ENCODE measurements at places on chromosomes 16 and 17. TPM values are rescaled to one million over a fixed set of nuclear protein-coding genes. Genes with fewer than 3 reads are reported as not detected.

Gene SPECC1
- total RNA-seq = 30.9 TPM

Gene YPEL2
- total RNA-seq = 7.8 TPM

DNA sequence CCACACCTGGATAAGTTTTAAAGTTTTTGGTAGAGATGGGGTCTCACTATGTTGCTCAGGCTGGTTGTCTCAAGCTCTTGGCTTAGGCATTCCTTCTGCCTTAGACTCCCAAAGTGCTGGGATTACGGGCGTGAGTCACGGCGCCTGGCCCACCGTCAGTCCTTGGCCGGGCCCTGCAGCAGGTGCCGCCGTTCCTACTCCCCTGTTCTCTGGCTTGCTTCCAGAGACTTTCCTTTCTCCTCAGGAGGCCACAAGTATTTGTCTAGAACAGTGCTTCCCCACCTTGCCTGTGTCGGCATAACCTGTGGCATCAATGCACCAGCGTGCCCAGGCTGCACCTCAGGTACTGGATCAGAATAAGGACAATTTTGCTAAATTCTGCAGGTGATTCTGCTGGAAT is 3.0 kb upstream of the MGAT5B start:
- DNase-seq = no peak

GRCh38 chr16:15694499-15694898 is 44.5 kb downstream of the NDE1 start:
- DNase-seq = no peak

Gene MYH3
- total RNA-seq = 0.50 TPM

DNA sequence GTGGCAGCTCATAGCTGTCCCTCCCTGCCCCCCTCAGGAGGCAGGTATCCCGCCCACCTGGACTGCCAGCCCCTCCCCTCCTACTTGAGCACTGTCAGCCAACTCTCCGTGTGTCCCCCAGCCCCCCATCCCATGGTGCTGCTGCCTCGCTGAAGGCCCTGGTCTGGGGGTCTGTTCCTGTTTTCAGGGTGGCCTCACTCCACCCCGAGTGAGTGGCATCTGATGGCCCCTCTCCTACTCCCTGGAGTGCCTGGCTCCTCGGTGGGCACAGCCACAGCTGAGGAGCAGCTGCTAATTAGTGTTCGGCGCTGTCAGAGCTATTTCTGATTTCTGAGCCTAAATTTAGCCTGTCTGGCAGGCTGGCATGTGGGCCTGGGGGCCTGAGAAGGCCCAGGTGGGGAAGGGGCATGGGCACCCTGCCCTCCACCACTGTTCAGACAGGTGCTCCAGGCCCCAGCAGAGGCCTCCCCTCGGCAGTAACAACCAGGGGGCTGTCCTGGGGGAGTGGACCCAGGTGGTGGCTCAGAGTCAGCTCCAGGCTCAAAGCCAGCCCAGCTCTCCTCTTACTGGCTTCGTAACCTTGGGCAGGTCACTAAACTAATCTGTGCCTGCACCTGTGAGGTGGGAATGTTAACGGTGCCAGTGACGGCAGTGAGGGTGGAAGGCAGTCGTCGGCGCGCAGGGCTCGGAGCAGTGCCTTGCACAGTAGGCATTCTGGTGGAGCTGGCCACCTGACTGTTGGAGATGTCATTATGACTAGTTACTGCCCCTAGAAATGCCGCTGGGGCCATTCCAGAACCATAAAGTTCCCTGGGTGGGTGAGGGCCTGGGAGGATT is 6.5 kb downstream of the FMNL1 start:
- DNase-seq = no peak

Data from fibroblast of lung (primary cell).